ENCODE measurements at places on chromosomes 2 and 18.

- DNase-seq, result no peak
These were observed 357.2 kb downstream of the SATB2 start for GRCh38 chr2:199100326-199101110.

DNA sequence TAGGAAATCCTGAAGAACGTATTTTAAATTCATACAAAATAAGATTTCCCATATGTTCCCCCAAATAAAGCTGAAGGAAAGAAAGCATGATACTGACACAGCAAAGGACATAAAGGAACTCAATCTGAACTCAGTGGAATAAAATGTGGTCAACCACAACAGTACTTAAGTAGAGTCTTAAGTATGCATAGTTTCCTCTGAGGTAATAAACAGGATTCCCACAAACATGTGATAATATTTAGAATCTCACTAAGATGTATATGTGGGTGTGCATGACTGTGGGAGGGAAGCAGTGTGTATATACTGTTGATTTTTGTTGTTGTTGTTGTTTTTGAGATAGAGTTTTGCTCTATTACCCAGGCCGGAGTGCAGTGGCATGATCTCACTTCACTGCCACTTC lies 69.3 kb downstream of the NOL10 start:
- no peak for DNase-seq

- no peak for DNase-seq
These were observed 98.4 kb downstream of the RTTN start for GRCh38 chr18:70107091-70107490.

- no peak for DNase-seq
These were observed 402.8 kb upstream of the SYT4 start for GRCh38 chr18:43680096-43680495.

- no peak for DNase-seq
These were observed 157.2 kb downstream of the MAP2 start for GRCh38 chr2:209581040-209581439.

GRCh38 chr2:162155093-162155492 lies 3.0 kb upstream of the GCG start:
- DNase-seq, result no peak

- DNase-seq, result no peak
These were observed 43.8 kb upstream of the CYP26B1 start for GRCh38 chr2:72191441-72191840.

- DNase-seq, result no peak
These were observed 94.4 kb downstream of the MEP1B start for GRCh38 chr18:32284284-32284683.

DNA sequence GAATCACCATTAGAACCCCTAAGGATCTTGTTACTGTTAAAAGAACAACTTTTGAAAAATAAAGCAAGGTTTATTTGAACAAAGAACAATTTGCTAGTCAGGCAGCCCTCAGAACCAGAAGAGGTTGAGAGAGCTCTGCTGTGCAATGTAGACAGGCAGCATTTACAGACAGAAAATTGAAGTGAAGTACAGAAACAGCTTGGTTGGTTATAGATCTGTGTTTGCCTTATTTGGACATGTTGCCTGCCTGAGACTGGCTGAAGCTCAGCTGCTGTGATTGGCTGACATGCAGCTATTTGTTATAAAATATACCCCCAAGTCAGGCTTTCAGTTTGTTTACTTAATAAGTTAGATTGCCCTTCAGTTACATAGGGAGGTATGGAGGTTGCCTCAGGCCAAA lies 12.5 kb downstream of the MSTN start:
- no peak for DNase-seq

- DNase-seq, result no peak
These were observed 5.8 kb upstream of the MARCHF7 start for GRCh38 chr2:159706385-159706980.

Measured in LoVo (cell line).